ENCODE measurements at places on chromosomes 5 and 9. TPM values are rescaled to one million over a fixed set of nuclear protein-coding genes. Genes with fewer than 3 reads are reported as not detected.
A peak's percentile ranks its signal among the peaks of the same experiment; 100 is the strongest.

DNA sequence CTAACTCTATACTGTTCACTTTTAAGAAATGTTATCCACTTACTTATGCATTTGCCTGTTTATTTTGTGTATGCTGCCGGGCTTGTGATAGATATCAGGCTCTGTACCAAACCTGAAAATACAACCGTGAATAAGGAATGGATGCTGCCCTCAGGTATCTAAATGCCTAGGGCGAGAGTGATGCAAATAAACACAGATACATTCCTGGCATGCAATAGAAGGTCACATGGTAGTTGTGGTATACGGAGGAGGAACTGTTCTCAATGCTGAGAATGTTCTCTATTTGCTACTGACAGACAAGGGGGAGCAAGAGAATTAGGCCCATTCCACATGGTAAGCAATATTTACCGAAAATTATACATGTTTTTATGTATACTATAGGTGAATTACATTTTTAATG lies 227.8 kb downstream of the ICE1 start:
- DNase-seq = no peak

DNA sequence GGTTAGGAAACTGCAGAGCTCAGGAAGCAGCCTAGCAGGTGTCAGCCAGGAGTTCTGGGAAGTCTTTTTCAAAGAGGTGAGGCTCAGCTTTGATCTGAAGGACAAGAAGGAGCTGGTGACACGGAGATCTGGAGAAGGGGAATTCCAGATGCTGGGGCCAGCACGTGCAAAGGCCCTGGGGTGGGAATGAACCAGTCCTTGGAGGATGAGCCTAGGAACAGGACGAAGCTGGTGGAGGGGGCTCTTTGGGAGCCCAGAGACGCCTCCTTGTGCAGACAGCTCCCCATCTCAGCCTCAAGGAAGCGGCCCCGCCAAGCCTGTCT lies 15.2 kb upstream of the RNU6ATAC start:
- no peak for DNase-seq

GRCh38 chr9:21605489-21605931 lies 123.4 kb upstream of the IFNE start:
- no peak for DNase-seq

DNA sequence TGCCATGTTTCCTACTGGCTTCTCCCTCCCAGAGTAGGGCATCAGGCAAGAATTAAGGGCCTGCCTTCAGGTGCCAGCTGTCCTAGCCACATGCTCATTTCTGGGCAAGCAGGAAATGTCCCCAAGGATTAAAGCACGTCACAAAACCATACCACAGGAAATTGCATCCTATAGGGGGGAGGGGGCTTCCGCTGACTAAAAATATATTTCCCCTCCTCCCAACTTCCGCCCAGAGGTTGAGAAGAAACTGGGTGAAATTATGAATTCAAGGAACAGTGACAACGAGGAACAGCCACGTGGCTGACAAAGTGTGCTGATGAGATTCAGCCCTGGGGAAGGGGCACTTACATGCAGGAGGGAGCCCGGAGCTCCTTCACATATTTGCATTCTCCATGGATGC lies 4.1 kb downstream of the HBEGF start:
- DNase-seq = no peak

DNA sequence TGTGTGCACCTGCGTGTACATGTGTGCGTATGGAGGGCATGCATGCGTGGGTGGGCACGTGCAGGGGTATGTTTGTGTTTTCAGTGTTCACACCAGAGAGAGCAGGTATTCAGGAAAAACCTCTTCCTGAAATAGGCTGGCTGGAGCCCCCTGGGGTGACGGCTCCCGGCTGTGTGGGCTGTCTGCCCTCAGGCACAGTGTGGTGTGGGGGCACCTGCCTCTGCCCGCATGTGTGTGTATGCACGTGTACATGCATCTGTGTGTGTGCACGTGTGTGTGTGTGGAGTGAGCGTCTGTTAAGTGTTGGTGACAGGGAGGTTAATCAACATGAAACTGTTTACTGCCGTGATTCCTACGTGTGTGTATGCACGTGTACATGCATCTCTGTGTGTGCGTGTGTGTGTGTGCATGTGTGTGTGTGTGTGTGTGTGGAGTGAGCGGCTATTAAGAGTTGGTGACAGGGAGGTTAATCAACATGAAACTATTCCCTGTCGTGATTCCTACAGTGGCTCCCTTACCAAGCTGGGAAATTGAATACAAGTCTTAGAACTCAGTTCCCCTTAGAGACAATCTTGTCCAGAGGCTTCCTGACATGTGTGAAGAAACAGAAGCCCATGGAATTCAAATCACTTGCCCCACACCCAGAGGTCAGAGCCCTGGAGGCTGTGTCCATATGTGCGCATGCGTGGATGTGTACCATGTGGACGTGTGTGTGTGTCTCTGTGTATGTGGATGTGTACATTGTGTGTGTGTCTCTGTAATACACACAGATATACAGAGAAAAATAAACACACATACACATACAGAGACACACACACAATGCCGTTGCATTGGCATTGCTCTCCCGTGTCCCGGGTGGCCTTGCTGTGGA lies 372.4 kb upstream of the IRX4 start:
- DNase-seq = peak; percentile 91

GRCh38 chr9:94630833-94631232 lies 8.5 kb downstream of the FBP1 start:
- no peak for DNase-seq

GRCh38 chr9:99773468-99774138 lies 48.1 kb upstream of the NR4A3 start:
- no peak for DNase-seq

DNA sequence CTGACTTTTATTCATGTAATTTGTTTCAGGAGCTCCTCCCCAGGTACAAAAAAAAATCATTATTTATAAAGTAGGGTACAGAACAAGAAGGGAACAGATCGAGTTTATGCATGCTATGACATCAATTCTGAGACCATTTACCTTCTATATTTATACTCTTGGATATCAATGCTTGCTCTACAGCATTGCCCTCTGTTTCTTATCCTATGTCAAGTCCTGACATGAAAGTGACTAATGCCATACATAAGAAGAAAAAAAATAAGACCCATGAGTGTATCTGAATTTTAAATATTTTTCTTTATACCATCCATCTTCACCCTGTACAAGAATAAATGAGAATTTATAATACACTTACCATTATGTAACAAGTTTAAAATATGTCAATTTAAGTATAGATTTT lies 2016.3 kb upstream of the CDH9 start:
- DNase-seq = no peak

GRCh38 chr5:118379470-118379869 lies 608.9 kb downstream of the DTWD2 start:
- DNase-seq = no peak

DNA sequence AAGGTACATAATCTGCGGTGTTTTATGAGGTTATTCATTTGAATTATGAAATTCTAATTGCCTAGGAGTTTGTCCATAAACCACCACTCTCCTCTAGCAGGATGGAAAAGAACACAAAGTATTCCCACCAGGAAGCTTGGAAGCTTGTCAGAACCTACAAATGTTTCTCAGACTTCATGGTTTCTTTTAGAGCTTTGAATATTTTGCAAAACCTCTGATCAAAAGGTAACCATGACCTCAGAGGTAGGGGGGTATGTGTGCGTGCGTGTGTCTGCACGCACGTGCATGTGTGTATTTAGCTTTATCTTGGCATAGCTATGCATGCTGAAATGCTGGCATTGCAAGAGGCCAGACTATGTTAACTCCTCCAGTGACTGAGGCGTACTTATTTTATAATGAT lies 847.0 kb downstream of the TLE1 start:
- no peak for DNase-seq

ADAMTS19 gene
- total RNA-seq = 23.4 TPM

HAVCR1 gene
- total RNA-seq = not detected

Measured in esophagus muscularis mucosa (tissue), 4 donors.